ENCODE measurements at places on chromosomes 3 and 15.

GRCh38 chr3:142622405-142622804 lies 26.2 kb downstream of the PLS1 start:
- DNase-seq = no peak

GRCh38 chr15:44882499-44882968 lies 74.0 kb upstream of the TERB2 start:
- no peak for DNase-seq

GRCh38 chr3:52432225-52432624 lies 12.7 kb downstream of the SEMA3G start:
- DNase-seq = no peak

- DNase-seq = no peak
Observed at GRCh38 chr3:5194801-5195509, 7.4 kb downstream of the EDEM1 start.

GRCh38 chr3:28286595-28286994 lies 45.2 kb downstream of the CMC1 start:
- no peak for DNase-seq

- no peak for DNase-seq
Observed at GRCh38 chr3:158725348-158726011, 6.8 kb downstream of the RARRES1 start.

DNA sequence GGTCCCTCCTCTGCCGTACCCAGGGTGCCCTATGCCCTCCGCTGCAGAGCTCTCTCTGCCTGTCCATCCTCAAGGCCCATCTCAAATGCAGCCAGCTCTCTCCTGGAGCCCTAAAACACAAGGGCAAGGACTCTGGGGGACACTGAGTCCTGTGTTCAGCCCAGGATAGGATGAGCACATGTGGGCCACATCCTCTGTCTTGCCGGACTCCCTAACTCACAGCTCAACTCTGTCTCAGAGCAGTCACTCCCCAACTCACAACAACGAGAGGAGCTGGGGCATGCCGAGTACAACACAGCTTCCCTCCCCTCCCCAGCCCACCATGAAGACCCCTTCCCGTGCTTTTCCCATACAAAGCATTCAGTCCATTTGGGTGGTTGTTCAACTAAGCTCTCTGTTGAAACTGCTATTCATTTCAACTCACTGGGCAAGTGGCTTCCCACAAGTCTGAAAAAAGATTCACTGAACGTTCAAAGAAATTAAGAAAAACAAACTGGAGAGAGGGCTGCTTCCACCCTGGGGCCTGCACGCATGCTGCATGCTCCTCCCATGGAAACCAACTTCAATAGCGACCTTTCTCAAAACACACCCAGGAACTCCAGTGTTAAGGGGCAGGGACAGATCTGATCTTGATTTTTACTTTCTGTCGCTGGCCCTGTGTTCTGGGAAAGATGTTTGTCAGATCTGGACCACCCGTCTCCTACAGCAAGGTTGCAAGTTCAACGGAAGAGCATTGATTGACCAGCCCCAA lies 124.3 kb upstream of the IGF1R start:
- DNase-seq = no peak

DNA sequence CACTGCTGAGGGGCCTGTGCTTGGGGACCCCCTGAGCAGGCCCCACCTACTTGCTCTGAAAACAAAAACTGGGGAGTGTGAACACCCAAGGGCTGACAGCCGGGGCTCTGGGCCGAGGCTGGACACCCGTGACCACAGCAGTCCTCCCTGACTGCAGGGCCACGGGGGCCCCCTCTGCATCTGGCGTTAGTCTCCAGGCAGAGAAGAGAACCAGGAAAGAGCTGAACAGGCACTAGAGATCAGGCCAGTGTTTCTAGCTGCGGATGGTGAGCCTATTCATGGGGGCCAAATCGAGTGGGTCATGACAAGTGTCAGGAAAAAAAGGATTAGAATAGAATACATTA lies 17.1 kb downstream of the MELTF start:
- no peak for DNase-seq

DNA sequence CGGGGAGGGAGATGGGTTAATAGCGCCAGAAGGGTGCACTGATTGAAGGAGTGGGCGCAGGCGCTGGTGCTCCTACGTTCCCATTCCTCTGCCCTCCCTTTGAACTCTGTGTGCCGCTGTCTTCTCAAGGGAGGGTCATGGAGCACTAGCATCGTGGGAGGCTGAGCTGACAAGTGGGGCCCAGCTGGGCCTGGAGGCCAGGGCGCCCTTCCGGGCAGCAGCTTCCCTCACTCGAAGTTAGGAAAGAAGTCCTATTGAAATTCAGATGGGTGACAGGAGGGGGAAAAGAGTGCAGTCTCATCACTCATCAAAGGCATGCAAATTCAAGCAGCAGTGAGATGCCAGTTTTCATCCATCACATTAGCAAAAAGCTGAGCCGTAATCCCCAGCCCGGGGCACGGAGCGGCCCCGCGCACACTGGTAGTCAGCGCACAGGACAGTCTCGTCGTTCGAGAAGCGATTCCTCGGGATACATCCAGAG lies 128.2 kb downstream of the LRRK1 start:
- no peak for DNase-seq

- no peak for DNase-seq
Observed at GRCh38 chr15:88152672-88153071, 103.9 kb downstream of the NTRK3 start.

GRCh38 chr15:66169023-66169422 lies 84.5 kb downstream of the MEGF11 start:
- no peak for DNase-seq

DNA sequence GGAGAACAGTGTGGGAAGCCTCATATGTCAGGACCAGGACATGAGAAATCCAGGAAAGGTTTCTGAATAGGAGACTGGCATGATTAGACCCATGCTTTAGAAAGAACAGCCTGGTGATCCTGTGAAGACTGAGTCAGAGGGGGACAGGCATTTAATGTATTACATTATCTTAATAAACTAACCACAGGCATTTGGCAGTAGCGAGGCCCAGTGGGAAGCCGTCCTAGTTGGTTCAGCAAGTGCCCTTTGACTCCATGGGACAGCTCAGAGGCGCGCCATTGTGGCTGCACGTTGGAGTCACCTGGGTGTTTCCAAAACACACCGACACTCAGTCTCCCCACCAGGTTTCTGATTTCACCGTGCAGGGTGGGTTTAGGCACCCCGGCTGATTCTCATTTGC lies 90.5 kb upstream of the DGKG start:
- DNase-seq = no peak

DNA sequence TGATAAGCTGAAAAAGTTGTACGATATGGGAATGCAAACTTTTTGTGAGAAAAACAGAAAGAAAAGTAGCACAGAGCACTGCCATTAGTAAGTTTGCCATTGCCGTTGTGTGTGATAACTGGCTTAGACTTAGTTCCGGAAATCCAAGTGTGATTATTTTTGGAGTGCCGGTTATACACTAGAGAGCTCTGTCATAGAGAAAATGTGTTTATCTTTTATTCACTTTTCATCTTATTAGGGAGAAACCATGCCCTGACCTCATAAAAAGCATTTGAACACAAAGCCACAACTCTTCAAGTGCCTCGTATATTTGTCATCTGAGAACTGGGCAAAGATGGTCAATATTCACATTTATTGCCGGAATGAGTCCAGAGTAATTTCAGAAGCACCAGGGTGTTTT lies 36.1 kb downstream of the CTDSPL start:
- DNase-seq = no peak

DNA sequence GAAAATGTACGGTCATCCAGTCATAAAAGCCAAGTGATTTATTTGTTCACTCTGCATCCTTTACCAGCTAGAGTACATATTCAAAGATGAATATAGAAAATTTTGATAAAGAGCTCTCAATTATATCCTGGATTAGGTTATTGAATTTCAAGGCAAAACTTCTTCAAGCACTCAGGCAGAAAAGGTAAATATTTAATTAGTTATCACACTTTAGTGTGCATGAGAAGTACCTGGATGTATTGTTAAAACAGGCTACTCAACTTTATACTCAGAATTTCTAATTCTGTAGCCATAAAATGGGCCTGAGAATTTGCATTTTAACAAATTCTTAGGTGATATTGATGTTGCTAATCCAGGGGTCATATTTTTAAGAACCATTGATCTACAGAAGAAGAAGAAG lies 45.3 kb downstream of the ILDR1 start:
- DNase-seq = no peak

- DNase-seq = no peak
Observed at GRCh38 chr3:145089337-145089736, 1071.6 kb downstream of the PLOD2 start.

DNA sequence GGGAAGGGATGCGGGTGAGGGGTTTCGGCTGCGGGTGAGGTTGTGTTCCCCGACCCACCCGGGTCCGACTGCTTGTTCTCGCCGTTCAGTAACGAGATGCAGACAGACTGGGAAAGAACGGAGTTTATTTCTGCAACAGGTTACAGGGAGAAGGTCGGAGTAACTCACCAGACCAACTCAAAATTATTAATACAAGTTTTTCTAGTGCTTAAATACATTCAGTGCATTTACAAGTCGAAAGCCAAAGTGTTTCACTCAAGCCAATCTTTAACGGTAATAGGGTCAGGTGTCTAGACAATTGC lies 492 bp upstream of the HIGD1A start:
- DNase-seq = no peak

- DNase-seq = no peak
Observed at GRCh38 chr3:153138276-153139210, 23.5 kb upstream of the RAP2B start.

GRCh38 chr15:29100486-29101000 lies 169.1 kb downstream of the NSMCE3 start:
- no peak for DNase-seq

DNA sequence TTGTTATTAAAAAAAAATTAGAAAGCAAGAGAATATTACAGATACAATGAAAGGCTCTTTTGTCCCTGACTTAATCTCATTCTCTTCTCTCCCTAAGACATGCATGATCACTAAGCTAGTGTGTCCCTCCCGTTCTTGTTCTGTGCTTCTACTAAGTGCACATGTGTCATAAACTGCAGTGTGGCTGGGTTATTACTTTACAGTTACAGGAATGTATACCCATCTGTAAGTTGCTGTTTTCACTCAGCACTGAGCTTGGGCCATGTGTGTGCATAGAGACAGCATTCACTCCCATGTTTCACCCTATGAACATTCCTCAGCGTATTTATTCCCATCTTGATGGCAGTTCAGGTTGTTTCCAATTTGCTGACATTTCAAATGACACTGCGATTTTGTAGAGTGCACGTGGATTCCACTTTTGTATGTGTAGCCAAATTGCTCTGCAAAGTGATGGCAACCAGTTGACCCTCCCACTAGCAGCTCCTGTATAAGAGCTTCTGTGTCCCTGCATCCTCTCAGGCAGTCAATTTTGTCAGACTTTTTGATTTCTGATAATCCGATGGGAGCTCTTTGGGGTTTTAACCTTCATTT lies 145.8 kb upstream of the UBE2E1 start:
- no peak for DNase-seq

DNA sequence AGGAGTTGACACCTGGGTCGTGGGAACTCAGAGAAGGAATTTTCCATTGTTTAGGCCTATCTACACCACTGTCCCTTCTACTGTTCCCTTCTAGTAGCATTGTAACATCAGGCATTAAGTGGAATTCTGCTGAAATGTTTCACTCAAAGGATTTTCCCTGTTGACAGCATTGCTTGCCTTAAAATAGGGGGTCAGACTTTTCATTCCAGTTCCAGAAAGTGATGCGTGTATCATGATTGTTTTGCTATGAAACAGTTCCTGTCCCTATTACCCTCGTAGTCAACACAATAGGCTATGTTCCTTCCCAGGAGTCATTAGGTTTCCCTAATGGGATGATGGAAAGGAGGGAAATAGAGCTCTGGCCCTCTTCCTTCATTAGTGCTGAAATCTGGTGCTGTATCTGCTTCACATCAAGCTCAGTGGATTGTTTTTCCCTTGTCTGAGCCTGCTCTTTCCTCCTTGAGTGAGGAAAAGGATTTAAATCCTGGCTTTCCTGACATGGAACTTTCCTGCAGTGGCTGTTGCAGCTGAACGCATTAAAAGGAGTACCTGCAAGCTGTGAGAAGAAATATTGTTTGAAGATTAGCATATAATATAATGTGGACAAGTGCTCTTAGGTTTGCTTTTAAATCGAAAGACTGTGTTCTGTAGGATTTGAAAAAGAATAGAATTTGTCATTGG lies 195.9 kb downstream of the KLHL25 start:
- no peak for DNase-seq

- DNase-seq = no peak
Observed at GRCh38 chr3:16103472-16103871, 71.0 kb upstream of the GALNT15 start.

- DNase-seq = no peak
Observed at GRCh38 chr3:71958533-71958932, 173.6 kb upstream of the PROK2 start.

DNA sequence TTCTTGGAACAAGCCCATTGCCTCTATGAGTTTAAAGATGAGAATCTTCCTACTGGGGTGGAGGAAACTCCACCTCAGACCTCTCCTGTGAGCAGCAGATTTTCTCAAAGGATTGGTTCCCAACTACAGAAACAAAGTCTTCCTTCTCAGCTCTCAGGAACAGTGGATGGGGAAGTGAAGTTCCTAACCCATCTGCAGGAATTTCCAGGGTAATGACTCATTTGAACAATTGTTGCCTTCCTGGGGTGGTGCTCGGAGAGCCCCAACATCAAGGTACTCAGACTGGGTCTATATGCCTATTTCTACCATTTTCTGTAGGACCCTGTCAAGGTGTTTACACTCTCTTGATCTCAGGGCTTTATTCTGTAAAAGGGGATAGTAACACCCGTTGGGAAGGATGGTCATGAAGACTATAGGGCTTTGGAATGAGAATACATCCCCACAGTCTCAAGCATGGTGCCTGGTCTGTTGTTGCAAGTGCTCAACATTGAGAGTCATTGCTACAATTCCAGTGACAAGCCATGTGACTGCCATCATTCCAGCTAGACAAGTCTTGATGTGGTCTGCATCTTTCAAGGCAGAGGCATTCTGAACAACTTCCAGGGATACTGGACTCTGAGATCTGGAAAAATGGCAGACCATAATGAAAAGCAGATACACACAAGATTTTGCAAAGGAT lies 33.0 kb downstream of the TRIM42 start:
- DNase-seq = no peak

GRCh38 chr3:36918050-36918449 lies 26.8 kb downstream of the TRANK1 start:
- DNase-seq = no peak

DNA sequence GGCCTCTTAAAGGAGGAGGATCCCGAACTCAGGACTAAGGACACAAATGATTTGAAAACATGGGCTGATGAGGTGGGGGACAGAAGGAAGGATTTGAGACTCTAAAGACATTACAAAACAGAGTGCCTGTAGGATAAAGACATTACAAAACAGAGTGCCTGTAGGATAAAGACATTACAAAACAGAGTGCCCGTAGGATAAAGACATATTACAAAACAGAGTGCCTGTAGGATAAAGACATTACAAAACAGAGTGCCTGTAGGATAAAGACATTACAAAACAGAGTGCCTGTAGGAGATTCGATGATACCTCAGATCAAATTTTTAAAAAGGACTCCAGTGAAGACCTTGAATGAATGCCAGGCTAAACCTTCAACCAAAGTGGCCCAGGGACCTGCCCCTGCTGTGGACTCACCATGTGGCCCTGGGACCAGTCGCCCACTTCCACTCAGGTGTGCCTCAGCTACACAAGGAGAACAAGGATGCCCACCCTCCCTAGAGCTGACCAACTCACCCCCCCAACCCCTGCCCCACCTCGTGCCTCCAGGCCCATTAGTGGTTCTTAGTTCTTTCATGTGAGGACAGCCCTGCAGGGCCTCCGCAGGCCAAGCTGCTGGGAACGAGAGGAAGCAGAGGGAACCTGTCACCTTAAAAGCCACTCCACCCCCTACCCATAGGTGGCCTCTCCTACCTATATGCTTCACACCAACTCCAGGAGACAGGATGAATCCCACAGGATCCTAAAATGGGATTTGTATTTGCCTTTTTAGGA lies 59.8 kb downstream of the SH3BP5 start:
- no peak for DNase-seq

- DNase-seq = no peak
Observed at GRCh38 chr3:193585530-193585929, 7.5 kb upstream of the OPA1 start.

All from stimulated activated CD8-positive, alpha-beta memory T cell treated with anti-CD3 and anti-CD28 coated beads, Interleukin-7, amount 100 ng/mL, for 1 hour (primary cell).